ENCODE measurements at places on chromosomes 1 and 21.

DNA sequence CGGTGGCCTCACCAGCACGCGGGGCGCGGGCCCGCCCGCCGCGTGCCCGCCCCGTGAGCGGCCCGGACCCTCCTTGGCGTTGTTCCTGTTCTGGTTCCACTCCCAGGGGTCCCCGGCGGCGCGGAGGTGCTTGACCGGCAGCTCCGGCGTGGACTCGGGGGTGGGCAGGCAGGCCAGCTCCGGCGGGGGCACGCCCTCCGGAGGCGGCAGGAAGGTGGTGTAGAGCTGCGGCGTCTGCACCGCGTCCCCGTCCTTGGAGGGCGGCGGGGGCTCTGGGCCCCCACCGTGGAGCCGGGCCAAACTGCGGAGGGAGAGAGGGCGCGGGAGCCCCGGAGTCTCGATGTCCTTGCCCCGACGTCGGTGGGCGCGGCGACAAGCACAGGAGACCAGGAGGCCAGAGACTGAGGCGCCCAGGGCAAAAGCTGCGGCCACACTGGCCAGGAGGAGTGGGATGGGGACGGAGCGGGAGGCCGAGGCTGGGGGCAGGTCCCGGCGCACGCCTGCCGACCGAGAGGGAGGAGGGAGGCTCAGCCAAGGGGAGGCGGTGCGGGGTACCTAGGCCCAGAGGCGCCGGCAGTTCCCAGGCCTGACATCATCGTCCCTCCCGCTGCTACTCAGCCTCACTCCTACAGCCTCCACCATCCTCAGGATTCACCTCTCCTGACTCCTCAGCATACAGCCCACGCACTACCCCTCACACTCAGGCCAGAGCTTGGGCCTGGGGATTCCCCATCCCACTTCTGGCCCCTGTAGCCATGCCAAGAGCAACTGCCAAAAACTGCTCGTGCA, 13.2 kb downstream of the SEMA6C start:
- no peak overlapping the region for H3K27ac ChIP-seq
- no peak for DNase-seq
- H3K36me3 ChIP-seq, result no peaks in the 10 kb centered on the region
- H3K27me3 ChIP-seq, result no peaks in the 10 kb centered on the region
- peaks cover 11% of the 10 kb centered on the region for H3K4me1 ChIP-seq

DNA sequence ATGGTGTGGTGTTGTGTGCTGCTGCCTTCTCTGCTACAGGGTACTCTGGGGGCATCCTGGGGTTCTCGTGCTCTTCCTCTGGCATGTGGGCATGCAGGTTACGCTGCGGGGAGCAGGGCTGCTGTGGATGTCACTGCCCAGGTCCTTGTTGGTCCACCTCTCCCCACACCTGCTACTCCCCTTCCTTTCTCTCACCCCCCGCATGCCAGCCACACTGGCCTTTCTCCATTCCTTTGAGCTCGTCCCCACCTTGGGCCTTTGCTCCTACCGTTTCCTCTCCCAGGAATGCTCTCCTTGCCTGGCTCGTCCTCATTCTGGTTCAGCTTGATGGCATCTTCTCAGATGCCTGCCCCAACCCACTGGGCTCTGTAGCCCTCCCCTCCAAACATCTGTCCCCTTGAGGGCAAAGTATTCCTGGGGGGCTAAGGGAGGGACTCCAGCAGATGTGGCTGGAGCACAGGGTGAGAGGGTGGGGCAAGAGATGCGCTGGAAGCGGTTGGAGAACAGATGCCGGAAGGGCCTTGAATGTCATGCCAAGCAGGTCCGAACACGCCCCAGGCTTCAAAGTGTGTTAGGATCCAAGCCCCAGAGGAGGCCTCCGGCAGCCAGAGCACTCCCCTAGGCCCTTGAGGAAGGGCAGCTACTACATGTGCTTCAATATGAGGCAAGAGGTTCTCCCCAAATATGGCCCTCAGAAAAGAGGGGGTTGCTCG, 23.4 kb downstream of the DMRTB1 start:
- no peak overlapping the region for H3K27ac ChIP-seq
- no peaks in the 10 kb centered on the region for H3K4me1 ChIP-seq
- no peaks in the 10 kb centered on the region for H3K27me3 ChIP-seq
- H3K36me3 ChIP-seq, result no peaks in the 10 kb centered on the region

DNA sequence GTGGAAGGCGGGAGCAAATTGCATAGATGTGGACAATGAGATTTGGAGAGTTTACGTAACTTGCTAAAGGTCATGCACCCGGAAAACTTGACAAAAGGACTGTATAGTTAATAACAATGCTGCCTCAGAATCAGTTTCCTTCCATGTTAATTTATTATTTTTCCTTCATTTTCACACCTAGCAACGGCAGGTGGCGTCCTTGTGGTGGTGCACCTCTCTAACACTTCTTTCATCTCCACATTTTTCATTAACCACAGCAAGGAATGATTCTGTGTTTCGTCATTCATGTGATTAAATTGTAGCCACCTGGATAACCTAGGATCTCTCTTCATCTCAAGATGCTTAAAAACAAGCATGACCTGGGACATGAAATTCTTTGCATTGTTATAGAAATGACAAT, 2133.0 kb downstream of the NCAM2 start:
- no peak overlapping the region for H3K4me3 ChIP-seq
- no peaks in the 10 kb centered on the region for H3K36me3 ChIP-seq
- H3K27me3 ChIP-seq, result no peaks in the 10 kb centered on the region
- no peak overlapping the region for H3K27ac ChIP-seq
- no peaks in the 10 kb centered on the region for H3K4me1 ChIP-seq
- DNase-seq, result no peak

GRCh38 chr1:194968916-194969315, 1639.3 kb downstream of the KCNT2 start:
- DNase-seq, result no peak
- no peak overlapping the region for H3K27ac ChIP-seq
- no peaks in the 10 kb centered on the region for H3K27me3 ChIP-seq
- no peak overlapping the region for H3K4me3 ChIP-seq
- H3K4me1 ChIP-seq, result no peaks in the 10 kb centered on the region

DNA sequence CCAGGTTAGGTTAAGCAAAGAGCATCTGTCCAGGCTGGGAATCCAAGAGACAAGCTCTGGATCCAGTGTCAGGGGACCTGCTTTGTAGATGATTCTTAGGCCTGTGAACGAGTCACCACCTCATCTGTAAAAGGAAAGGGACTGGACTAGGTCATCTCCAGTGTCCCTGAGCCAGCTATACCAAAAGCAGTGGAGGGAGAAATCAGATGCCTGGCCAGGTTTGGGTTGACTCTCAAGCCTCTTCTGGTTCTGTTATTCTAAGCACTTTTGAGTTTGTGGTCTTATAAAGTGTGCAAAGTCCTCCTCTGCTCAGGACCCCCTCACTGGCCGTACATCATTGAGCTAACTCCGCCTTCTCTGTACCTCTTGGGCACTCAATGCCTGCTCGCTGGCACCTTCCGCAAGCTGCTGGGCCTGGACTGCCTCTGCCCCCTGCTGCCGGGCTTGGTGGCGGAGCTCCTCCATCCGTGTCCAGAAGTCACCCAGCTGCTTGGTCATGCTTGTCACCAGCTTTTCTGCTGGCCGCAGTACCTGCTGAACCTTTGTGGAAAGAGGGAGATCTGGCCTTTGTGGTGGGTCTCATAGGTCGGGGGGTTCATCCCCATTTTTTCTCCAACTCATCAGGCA, 33.6 kb downstream of the CAMK1G start:
- no peaks in the 10 kb centered on the region for H3K36me3 ChIP-seq
- no peak overlapping the region for H3K27ac ChIP-seq
- H3K27me3 ChIP-seq, result no peaks in the 10 kb centered on the region
- peaks cover 6% of the 10 kb centered on the region for H3K4me1 ChIP-seq
- H3K4me3 ChIP-seq, result no peak overlapping the region

DNA sequence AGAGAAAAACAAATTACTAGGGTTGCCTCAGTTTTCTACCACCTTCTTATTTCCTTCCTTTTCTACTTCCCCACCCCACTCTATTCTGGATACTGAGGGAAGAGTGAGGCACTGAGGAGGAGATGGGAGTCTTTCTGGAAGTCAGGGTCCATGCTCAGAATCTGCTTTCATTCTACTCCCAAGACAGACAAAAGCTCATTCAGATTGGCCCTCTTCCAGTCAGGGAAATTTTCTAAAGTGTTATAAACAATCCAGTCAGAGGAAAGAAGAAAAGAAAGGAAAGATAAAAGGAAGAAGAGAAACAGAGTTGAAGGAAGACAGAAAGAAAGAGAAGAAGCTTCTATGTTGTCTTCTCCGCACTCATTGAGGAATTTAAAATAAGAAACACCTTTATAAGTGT, 228.6 kb downstream of the COP1 start:
- no peaks in the 10 kb centered on the region for H3K27me3 ChIP-seq
- H3K4me1 ChIP-seq, result no peaks in the 10 kb centered on the region
- no peak for DNase-seq

GRCh38 chr1:159132271-159132881, 39.0 kb upstream of the CADM3 start:
- peak; percentile 32 for DNase-seq
- no peaks in the 10 kb centered on the region for H3K4me1 ChIP-seq
- H3K27ac ChIP-seq, result no peak overlapping the region
- H3K4me3 ChIP-seq, result no peak overlapping the region

- H3K4me3 ChIP-seq, result no peak overlapping the region
- no peak for DNase-seq
- no peaks in the 10 kb centered on the region for H3K27me3 ChIP-seq
- H3K36me3 ChIP-seq, result no peaks in the 10 kb centered on the region
Observed at GRCh38 chr1:223276029-223276428, 87.9 kb downstream of the SUSD4 start.
